ENCODE measurements at places on chromosomes 7 and 10. TPM values are rescaled to one million over a fixed set of nuclear protein-coding genes. Genes with fewer than 3 reads are reported as not detected.

Gene LDB3
- 0.05 TPM for total RNA-seq

DNA sequence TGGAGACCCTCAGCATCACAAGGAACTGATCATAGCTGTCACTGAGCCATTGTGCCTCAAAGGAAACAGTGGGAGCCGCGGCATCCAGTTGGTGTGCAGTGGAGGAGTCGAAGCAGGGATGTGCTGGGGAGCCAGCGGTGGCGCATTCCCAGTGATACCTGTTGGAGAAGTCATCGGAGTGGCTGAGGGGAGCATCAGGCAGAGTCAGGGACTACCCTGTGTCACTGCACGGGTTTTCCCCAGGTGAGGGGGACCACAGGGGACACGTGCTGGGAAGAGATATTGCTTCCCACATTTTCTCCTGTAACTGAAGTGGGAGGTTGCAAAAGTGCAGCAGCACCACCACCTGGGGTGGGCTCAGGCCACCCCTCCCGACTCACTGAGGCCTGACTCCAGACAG, 57.7 kb downstream of the PKD1L1 start:
- no peak for DNase-seq

- no peak for DNase-seq
These were observed 3.1 kb upstream of the IRF5 start for GRCh38 chr7:128934361-128935341.

Gene VSIR
- total RNA-seq, result 109 TPM

DNA sequence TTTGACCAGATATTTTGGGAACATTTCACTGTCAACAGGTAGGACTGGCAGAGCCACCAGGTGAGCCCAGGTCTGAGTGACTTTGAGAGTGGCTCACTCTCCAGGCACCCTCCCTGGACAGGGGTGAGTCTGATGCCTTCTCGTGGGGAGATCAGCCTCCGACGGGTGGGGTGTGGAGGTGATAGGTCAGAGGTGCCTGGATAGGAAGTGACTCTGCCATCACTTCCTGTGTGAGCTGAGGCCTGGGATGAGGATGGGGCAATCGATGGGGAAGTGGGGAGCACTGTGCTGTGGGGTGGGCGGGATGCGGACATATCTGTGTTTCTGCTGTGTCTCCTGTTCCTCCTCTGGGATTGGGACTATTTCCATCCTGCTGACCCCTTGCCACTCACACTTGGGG, 34.6 kb downstream of the IFT22 start:
- DNase-seq, result no peak

GRCh38 chr7:38323156-38323555, 49.7 kb upstream of the TARP start:
- DNase-seq, result no peak

GRCh38 chr10:76885816-76886215, 751.8 kb downstream of the KCNMA1 start:
- no peak for DNase-seq

Gene RNF133
- not detected for total RNA-seq

- no peak for DNase-seq
These were observed 198.5 kb downstream of the PAXIP1 start for GRCh38 chr7:154804449-154804848.

DNA sequence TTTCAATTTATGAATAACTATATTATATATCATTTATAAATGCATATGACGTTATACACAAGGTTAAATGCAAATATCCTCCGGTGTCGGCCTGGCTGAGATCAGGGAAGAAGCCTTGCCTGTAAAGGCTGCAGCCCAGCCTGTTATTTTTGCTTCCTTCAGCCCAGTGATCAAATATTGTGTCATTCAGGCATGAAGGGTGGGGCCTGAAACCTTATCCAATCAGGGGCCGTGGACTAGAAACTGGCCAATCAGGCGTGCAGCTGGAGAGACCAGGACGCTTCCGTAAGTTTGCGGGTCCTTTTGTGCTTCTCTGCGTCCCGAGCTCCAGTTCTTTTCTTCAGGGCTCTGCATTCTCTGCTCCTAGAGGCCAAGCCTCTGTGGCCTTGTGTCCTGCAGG, at the start of gene ZNF722:
ZNF722 (plus strand) TSS at position 301 of the 400 bp plus-strand sequence. CDS start 113 bp downstream, outside the sequence.
- DNase-seq, result no peak

Gene TMEM72
- total RNA-seq, result not detected

Gene SPDYE1
- not detected for total RNA-seq

DNA sequence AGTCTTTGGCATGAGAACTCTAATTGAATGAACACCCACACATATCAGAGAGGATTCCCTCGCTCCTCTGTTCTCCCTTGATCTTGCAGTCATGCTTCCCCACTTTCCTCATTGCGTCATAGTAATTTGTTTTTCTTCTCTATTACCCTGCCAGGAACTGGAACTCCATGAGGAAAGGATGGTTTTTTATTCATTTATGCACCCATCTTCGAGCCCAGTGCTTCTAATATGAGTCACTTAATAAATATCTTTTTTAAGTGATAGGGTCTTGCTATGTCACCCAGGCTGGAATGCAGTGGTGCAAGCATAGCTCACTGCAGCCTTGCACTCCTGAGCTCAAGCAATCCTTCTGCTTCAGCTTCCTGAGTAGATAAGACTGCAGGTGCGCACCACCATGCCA, 83.5 kb downstream of the OTUD1 start:
- DNase-seq, result no peak

- DNase-seq, result no peak
These were observed 242.2 kb downstream of the TSPAN12 start for GRCh38 chr7:120615703-120616102.

DNA sequence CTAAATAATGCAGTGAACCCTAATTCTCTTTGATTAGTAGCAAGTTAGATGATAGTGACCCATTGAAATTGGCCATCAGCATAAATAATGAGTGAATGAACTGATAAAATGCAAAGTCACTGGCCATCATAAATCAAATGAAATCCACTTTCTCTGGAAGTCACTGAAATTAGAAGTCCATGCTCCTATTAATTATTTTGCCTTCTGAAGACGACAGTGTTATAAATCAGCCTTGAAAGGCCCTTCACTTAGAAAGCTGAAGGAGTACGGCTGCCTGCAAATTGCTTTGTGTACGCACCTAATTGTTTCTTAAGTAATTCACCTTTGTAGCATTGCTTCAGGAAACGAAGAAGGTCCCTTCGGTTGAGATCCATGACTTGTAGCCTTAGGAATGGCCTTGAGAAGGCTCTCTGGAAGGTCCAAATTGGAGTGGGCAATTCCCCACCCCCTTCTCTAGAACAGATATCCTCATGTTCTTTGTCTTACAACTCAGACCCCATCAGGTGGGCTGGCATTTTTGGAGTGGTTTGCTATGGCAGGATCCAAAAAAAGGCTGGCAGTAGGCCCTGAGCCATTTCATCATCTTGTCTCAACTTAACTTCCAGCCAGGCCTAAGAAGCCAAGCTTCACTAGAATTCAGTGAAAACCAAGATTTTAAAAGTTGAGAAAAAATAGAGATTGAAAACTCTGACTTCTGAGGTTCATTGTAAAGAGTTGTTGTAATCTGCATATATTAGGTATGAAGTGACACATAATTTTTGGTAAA, 420.3 kb downstream of the LRMDA start:
- no peak for DNase-seq

DNA sequence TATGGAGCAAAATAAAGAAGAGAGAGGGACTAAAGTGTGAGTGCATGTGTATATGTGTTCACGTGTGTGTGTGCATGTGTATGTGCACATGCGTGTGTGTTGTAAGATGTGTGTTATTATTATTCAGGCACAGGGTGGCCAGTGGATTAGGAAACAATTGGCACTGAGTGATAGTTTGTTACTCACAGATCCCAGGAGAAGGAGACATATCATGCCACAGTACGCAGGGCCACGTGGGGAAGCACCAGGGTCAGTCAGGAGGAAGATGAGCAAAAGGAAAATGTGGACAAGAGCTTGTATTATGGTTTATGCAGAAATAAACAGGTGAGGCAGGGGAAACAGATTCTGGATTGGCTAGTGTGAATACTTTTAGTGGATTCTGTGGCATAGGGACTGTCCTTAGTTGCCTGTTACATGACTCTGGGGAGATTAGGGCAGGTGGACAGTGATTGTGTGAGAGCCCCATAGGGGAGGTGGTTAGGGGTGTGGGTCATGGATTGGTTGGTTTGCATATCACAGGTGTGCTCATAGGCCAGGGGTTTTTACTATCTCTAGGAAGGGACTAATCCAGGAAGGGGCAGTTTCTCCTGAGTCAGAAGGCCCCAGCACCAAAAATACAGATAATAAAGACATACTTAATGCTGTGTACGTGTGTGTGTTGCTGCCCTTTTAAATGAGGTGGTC, 90.0 kb downstream of the PLXDC2 start:
- no peak for DNase-seq

DNA sequence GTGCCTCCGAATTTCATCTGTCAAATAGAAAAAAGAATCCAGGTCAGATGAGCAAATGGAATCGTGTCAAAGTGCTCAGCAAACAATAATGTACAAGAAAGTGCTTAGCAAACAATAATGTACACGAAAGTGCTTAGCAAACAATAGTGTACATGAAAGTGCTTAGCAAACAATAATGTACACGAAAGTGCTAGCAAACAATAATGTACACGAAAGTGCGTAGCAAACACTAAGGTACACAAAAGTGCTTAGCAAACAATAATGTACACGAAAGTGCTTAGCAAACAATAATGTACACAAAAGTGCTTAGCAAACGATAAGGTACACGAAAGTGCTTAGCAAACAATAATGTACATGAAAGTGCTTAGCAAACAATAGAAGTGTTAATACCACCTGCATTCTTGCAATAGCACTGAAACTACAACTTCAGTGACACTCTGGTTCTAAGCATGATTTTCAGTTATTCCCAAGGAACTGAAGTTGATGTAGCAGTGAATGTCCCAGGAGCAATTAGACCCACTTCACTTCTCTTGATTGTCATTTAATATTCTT, 33.4 kb upstream of the MYL10 start:
- DNase-seq, result no peak

DNA sequence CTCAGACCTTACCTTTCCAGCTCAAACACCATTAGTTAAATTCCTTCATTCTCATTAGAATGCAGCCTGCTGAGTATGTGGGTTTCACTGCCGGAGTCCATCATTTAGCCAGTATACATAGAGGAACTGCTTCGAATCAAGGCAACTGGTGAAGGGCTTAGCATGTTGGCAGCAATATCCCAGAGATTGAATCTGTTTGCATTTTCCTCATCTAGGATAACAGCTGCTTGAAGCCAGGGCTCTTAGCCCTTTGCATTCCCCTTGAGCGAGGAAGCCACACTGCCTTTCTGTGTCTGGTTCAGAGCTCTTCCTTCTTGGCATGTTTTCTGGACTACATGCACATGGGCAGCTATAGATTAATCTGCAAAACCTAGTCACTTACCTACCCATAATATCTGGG, 14.7 kb downstream of the NODAL start:
- DNase-seq, result no peak

Gene SLC18A3
- not detected for total RNA-seq

DNA sequence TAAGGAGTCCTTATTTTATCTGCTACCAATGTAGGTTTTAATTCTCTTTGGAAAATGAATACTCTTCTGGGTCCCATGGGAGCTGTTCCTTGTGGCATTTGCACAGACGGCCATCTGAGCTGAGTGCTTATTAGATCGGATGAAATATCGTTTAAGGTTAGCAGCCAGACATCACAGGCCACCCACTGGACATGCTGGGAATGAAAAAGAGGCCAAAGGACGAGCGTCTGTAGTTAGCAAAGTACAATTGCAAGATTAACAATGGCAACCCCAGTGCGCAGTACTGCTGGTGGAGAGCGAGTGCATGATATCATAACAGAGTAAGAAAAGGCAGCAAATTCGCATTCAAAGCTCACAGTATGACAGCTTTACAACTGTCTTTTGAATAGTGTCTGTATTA, 28.3 kb upstream of the CREB5 start:
- DNase-seq, result no peak

DNA sequence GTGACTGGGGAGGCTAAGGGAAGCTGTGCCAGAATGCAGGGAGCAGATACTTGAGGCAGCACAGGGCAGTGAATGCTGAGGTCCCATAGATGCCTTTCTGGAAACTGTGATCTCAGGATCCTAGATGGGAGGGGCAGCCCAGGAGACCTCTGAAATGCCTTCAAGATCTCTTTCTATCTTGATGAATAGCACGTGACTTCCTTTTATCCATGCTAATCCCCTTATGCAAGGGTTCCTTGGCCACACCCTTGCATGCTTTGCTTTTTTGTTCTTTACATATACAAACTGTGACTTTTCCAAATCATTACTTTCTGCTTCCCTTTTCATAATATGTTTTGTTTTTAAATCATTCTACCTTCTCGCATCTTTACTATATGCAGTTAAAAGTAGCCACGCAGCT, 14.7 kb downstream of the ATRNL1 start:
- DNase-seq, result no peak

DNA sequence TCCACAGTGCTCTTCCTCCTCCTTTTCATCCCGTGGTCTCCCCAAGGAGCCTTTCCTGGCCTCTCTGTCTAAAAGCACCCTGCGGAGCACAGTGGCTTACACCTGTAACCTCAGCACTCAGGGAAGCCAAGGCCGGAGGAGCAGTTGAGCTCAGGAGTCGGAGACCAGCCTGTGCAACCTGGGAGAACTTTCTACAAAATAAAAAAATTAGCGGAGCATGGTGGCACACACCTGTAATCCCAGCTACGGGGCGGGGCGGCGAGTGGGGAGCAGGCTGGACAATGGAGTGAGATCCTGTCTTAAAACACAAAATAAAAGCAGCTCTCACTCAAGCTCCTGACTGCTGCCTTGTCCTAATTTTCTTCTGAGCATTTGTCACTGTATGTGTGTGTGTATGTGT, 1.4 kb upstream of the COBL start:
- DNase-seq, result no peak

DNA sequence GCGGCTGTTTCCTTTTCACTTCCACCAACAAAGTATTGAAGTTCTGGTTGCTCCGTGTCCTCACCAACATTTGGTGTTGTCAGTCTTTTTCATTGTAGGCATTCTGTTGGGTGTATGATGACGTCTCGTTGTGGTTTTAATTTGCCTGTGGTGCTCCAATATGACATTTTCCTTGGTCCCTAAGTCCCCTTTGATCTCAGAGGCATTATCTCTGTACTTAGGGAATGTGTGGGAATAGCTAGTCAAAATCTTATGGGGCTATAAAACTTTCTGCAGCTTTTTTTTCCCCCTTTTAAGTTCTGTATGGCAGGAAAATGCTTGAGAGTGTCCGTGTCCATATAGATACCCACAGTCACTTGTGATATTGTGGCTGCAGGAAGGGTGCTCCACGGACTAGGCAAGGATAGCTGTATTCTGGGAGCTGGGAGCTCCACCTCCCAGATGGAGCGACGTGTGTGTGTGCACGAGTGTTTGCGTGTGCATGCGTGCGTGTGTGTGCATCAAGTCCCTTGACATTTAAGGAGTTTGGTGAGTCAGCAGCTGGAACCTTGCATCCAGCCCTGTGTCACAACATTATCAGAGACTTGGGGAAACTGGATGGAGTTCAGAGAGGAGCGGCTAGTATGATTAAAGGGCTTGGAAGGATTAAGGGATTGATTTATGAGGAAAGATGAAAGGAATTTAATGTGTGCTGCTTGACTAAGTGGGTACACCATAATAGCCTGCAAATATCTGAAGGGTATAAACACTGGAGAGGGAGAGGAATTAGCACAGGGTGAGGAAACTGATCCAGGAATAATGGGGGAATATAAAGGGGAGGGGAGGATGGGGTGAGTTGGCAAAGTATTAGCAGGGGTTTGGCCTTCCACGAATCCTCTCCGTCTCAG, 66.8 kb downstream of the LRMDA start:
- no peak for DNase-seq

Gene HERPUD2
- 49.8 TPM for total RNA-seq

- no peak for DNase-seq
These were observed 39.7 kb downstream of the MCMBP start for GRCh38 chr10:119832951-119833350.

Measured in activated CD4-positive, alpha-beta memory T cell treated with anti-CD3 and anti-CD28 coated beads, Interleukin-2, amount 10 ng/mL, durations not matched to agents 7 days and 5 days (primary cell).